ENCODE measurements at places on chromosomes 7 and 10.

GRCh38 chr10:90917968-90918318, 2.9 kb downstream of the ANKRD1 start:
- DNase-seq: no peak

DNA sequence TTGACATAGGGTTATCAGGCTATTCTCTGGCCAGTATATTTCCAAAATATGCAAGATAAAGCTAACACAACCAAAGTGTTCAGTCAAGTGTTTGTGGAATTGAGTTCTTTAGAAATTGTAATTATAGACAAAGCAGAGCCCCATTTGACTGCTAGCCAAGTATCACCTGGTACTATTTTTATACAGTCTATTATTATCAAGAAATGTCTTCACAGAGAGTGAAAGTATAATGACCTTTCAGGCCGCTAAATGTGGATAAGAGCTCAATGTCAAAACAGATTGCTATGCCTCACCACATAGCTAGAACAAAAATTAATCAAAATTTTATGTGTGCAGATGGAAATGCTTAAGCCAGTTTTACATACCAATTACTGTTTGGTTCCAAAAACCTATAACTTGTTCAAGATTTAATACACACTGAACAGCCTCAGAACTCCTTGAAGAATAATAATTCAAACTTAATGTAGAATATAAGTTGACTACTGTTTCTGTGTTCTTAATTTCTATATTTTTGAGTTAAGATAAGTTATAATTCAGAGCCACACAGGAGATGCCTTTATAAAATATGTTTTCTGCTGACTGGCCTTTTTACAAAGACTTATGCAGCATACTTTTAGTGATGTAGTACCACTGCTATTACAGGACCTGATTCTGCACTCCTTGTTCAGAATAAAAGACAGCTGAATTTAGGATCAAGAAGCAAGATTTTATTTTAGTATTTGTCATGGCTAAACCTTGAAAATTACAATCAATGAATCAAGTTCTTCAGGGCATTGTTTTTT, 31.0 kb downstream of the PRPS1L1 start:
- DNase-seq: peak; percentile 48

DNA sequence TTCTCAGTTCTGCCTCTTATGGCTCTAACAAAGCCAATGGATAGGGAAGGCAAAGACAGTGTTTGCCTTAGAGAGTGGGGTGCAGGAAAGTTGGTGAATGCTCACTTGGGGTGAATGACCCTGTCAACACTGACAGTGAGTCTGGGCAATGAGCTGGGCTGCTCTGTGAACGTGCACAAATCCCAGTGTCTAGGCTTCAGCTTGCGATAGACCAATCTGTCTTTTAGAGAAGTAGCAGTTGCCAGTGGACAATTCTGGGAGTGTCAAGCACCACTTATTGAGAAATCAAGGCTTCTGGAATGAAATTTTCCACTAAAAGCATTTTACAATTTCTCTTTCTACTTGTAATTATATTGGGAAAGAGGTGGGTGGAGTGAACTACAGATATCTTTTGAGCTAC, 141.4 kb downstream of the HERPUD2 start:
- DNase-seq: no peak

- DNase-seq: no peak
Observed at GRCh38 chr7:1533547-1534329, 3.2 kb downstream of the MAFK start.

DNA sequence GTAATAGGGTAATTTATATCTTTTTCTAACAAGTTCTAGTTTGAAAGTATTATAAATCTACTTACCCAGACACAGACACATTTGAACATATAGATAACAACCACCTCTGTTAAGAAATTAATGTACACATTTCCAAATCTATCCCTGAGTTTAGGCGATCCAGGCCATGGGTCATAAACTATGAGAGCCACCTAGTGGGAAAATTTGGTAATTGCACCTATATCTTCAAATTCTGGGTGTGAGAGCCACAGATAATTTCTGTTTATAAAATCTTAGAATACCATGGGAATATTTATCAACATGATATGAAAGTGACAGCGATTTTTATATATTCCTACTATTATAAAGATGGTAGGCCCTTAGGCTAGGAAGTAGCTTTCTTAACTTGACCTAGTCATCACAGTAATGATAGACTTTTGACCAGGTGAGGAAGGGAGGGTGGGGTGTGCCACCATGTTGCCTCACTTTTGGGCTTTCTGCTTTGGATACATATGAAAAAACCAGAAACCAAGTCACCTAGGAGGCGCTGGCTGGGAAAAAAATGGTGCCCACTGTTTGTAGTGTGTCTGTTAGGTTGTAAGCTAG, 8.0 kb upstream of the EPHA1 start:
- peak; percentile 65 for DNase-seq

Measured in NCI-H2227 treated with DMSO at 0.1 percent for 48 hours (cell line).